Stimulated activated CD4-positive, alpha-beta T cell treated with anti-CD3 and anti-CD28 coated beads, Interleukin-1b, Interleukin-23, amount 100 ng/mL, for 24 hours (primary cell): ENCODE measurements at places on chromosomes 2 and 18.

GRCh38 chr2:43509886-43510285 lies 86.0 kb downstream of the THADA start:
- no peak for DNase-seq

GRCh38 chr2:237194081-237194480 lies 108.4 kb downstream of the COPS8 start:
- no peak for DNase-seq

- no peak for DNase-seq
These were observed 26.3 kb downstream of the TUBB6 start for GRCh38 chr18:12334366-12334808.

DNA sequence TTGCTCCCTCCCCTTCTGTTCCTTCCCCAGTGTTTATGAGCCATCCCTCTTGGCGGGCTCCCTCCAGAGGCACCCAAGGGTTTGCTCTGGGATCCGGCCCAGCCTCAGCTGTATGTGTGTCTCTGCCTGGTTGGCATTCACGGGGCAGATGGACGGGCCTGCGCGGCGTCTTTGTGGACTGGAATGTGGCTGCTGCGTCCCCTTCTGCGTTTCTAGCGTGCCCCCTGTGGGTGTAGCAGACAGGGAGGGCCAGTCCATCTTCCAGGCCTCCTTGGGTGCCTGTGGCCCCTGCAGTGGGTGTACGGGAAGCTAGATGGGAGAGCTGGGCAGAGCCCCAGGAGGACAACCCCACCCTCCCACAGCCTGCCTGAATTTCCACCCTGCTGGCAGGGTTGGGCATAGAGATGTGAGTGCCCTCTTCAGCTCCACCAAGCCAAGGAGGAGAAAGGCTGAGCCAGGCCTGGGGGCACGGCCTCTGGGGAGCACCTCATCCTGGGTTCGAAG lies 15.7 kb downstream of the GPC1 start:
- DNase-seq = no peak

- no peak for DNase-seq
These were observed 142.3 kb downstream of the TMEM163 start for GRCh38 chr2:134576478-134576877.

DNA sequence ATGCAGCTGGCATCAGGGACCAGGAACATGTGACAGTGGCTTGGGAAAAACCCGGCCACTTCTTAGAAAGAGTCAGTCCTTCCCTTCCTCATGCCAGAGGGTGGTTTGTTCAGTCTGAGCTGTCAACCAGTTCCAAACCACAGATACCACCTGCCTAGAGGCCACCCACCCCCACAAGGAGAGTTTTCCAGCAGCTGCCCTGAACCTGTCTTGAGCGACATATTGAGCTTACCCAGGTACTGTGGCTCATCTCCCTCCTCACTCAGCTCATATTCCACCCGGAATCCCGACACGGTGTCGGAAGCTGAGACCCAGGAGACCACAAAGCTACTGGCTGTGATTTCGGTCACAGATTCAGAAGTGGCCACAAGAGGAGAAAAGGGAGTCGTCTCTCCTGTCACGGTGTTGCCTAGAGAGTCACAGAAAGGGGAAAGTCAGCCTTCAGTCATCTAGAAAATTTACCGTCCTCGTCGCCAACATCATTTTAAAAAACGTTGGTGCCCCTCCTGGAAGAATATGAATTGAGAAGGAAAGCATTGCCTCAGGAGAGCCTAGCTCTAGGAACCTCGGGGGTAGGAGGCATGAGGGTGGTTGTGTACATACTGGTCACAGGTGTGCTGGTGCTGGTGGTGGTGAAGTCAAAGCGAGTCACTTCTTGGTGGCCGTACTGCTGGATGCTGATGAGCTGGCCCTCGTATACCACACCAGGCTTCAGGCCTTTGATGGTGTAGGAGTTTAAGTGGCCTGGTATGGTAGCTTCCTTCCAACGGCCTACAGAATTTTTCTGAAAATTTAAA lies 26.3 kb downstream of the FN1 start:
- DNase-seq = no peak

DNA sequence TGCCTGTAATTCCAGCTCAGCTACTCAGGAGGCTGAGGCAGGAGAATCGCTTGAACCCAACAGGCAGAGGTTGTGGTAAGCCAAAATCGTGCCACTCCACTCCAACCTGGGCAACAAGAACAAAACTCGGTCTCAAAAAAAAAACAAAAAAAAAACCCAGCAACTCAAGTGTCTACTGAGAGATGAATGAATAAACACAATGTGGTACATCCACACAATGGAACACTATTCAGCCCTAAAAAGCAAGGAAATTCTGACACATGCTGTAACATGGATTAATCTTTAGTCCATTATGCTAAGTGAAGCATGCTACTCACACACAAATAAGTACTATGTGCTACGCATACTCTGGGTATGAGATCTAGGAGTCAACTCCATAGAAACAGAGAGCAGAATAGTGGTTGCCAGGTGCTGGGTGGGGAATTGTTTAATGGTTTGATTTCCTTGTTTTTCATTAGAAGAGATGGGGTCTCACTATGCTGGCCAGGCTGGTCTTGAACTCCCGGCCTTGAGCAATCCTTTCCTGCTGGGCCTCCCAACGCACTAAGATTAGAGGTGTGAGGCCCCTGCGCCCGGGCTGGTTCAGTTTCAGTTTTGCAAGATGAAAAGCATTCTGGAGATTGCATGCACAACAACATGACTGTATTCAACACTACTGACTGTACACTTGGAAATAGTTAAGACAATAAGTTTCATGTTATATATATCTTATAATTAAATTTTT lies 15.9 kb downstream of the SMPD4 start:
- no peak for DNase-seq

DNA sequence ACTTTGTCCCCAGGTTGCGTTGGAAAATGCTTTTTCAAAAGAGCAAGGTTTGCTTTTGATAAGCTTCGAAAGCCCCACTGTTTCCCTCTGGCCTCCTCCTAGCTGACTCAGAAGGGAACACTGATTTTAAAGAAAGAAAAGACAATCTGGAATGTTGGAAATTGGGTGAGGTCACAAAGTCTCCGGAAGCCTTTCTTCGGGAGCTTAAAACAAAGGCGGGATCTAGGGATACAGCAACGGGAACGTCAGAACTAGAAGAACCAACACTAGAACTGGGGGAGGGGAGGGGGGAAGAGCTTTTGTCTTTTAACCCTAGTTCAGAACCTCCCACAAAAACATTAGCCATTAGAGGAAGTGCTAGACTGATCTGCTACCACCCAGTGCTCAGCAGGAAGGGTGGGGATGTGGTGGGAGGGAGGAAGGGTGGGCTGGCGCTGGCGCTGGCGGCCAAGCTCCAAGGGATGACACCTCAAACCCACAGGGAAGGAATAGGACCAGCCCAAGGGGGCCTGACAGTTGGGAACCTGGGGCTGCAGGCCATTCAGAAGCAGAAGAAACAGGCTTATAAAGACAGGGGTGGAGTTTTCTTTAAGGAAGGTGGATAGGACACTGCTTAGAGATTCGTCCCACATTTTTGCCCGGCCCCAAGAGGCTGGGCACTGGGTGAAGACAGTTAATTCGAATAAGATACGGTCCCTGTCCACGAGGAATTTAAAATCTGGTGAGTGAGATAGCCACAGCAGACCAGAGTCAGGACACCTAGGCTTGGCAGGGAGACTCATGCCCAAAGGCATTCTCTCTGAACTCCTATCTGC lies 1.7 kb downstream of the TMSB10 start:
- no peak for DNase-seq

DNA sequence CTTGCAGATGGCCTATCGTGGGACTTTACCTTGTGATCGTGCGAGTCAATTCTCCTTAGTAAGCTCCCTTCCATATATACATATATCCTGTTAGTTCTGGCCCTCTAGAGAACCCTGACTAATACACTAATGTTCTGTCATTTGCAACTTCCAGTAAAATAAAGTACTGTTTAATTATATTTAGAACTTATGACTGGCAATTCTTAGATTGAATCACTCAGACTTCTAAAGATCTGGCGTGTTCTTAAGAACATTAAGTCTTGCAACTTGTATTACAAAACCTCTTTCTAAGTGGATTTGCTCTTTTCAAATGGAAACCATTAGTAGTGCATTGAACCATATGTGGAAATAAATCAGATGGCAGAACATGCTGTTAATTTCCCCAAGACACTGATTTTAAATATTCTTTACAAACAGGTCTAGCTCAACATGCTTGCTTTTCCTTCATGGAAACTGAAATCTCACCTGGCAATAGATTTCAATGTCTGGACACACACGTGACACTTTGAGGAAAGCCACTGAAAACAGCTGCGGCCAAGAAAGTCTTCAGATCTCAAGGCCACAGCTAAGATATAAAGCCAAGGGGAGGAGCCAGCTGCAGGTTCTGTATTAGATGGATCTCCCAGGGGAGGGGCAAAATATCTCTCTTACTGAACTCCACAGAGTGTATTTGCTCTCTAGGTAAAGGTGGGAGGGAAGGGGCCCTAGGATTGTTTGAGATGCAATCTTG lies 50.6 kb downstream of the PMAIP1 start:
- DNase-seq = no peak

GRCh38 chr2:144111437-144111836 lies 408.5 kb downstream of the ZEB2 start:
- no peak for DNase-seq

- DNase-seq = no peak
These were observed 45.6 kb downstream of the MREG start for GRCh38 chr2:215967590-215968378.

- no peak for DNase-seq
These were observed 47.1 kb downstream of the PRKCE start for GRCh38 chr2:45698554-45698953.

DNA sequence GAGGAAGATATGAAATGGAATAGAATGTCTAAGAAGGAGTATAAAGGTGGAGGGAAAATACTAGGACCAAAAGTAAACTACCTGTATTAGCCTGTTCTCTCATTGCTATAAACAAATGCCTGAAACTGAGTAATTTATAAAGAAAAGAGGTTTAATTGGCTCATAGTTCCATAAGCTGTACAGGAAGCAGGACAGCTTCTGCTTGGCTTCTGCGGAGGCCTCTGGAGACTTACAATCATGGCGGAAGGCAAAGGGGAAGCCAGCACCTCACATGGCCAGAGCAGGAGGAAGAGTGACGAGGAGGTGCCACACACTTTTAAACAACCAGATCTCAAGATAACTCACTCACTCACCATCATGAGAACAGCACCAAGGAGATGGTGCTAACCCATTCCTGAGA lies 32.9 kb upstream of the TMEM177 start:
- DNase-seq = no peak

DNA sequence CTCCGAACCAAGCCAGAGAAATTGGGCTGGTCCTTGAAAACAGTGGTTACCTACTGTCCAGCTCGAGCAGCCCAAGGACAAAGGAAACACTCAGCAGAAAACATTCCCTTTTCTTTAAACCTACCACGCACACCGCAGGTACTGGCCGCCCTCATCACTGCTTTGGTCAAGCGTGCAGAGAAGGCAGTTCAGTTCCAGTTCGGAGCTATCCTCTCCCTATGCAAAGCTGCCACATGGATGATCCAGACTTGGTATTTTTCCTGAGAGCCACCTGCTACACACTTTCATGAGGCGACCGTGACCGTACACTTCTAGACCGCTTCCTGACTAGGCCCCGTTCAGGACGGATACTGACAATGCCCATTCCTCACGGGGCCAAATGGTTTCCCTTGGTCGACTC lies 4.3 kb upstream of the POLR2D start:
- DNase-seq = no peak

DNA sequence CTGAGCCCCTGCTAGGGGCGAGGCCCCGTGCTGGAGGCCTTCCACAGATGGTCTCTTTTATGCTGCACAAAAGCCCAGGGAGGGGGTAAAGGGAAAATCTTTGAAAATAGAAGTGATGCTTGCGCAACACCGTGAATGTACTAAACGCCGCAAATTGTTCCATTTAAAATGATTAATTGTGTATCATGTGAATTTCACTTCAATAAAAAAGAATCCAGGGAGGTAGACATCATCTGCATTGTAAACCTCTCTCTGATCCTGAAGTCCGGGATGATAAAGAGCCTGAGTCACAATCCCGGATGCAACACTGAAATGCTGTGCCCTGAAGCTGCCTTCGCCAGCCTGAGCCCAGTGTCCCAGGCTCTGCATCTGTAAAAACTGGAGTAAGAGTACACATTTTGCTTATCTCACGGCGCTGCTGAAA lies 107.7 kb upstream of the PPP1CB start:
- no peak for DNase-seq

DNA sequence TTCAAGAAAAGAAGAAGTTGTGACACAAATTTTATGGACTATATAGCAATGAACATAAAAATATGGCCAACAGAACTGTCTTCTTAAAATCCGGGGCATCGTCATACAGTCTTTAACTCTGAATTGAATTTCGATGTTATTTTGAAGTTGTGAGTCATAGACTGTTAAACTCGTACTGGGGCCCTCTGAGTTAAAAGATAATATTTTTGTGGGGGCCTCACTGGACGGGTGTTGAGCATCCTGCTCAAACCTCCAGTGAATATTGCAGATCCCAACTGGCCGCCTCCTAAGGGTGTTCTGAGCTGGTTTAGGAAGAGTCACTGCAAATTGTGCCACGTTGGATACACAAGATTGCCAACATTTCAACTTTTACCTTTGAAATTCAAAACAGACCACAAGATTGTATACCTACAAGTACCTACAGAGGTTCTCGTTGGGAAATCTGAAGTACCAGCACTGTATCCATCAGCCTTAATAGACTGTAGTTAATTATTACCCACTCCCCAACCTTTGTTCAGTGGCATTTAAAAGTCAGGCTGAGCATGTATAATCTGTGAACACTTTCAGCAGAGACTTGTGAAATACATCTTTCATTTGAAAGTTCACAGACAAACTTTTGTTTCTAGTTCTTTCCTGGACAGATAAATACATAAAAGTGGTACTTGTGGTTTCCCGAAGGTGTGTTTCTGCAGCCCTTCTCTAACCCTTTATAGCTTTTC lies 27.8 kb downstream of the KLHL23 start:
- DNase-seq = no peak

GRCh38 chr18:55778788-55779690 lies 191.0 kb upstream of the TCF4 start:
- no peak for DNase-seq

GRCh38 chr18:24628326-24628725 lies 167.9 kb downstream of the HRH4 start:
- DNase-seq = no peak

GRCh38 chr2:33929467-33929866 lies 330.4 kb upstream of the FAM98A start:
- no peak for DNase-seq

DNA sequence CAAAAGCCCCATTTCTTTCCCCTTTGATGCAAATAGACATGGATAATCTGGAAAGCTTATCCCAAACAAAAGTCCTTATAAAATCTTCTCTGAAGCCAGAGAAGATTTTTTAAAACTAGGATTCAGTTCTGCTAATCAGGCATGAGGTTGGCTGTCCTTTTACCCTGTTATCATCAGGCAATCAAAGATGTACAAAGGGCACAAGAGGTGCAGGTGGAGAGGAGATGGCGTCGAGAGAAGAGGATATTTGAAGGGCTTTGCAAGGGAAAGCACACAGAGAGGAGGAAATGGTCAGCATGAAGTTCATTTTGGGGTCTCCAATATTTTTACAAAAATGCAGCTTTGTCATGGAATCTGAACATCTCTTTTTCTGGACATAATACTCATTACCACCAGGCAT lies 88.5 kb downstream of the KLF7 start:
- DNase-seq = no peak

GRCh38 chr2:20623741-20624155 lies 27.1 kb downstream of the HS1BP3 start:
- DNase-seq = no peak

GRCh38 chr18:79736846-79737245 lies 57.2 kb downstream of the CTDP1 start:
- DNase-seq = no peak

- DNase-seq = no peak
These were observed 223.8 kb downstream of the GLI2 start for GRCh38 chr2:120959426-120959825.
